NCI-H446 treated with DMSO at 0.1 percent for 48 hours (cell line): ENCODE measurements at places on chromosomes 12 and 14.

- no peak for DNase-seq
Observed at GRCh38 chr14:104115131-104115600, 23.2 kb upstream of the KIF26A start.

DNA sequence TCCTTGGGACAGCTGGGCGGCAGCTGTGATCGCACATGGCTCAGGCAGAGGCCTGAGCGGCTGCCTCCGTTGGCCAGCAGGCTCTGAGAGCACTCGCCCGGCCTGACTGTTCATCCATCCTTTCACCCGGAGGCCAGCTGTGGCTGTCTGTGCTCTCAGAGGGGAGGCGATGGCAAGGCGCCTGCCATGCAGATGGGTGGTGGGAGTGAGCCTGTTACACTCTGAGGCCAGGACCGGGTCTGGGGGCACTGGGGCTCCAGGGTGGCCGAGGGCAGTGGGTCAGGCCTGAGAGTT, 292.3 kb downstream of the TMEM121 start:
- DNase-seq = no peak

DNA sequence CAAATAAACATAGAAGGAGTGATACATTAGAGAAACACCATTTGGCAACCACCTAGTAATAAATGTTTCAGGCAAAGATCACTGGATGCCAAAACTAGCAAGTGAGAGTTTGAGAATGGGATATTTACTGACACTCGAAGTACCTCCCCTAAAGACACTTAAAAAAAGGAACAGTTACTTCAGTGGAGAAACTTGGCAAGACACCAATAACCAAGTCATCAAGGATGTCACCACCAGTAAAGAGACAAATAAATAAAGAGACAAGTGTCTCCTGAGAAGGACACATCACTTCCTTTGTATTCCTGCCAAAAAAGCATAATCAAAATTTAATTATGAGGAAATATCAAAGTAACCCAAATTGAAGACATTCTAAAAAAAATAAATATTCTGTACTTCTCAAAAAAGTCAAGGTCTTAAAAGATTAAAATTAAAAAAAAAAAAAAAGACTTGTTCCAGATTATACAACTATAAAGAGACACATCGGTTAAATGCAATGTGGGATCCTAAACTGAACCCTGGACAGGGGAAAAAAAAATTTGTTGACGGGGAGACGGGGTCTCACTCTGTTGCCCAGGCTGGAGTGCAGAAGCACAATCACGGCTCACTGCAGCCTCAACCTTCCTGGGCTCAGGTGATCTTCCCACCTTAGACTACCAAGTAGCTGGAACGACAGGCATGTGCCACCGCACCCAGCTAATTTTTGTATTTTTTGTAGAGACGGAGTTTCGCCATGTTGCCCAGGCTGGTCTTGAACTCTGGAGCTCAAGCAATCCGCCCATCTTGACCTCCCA, 26.4 kb downstream of the TM7SF3 start:
- DNase-seq = no peak

GRCh38 chr12:82398879-82399278, 40.5 kb downstream of the METTL25 start:
- no peak for DNase-seq

- no peak for DNase-seq
Observed at GRCh38 chr14:24058951-24059475, 7.2 kb downstream of the CARMIL3 start.
